ENCODE measurements at places on chromosomes 6 and 20.

DNA sequence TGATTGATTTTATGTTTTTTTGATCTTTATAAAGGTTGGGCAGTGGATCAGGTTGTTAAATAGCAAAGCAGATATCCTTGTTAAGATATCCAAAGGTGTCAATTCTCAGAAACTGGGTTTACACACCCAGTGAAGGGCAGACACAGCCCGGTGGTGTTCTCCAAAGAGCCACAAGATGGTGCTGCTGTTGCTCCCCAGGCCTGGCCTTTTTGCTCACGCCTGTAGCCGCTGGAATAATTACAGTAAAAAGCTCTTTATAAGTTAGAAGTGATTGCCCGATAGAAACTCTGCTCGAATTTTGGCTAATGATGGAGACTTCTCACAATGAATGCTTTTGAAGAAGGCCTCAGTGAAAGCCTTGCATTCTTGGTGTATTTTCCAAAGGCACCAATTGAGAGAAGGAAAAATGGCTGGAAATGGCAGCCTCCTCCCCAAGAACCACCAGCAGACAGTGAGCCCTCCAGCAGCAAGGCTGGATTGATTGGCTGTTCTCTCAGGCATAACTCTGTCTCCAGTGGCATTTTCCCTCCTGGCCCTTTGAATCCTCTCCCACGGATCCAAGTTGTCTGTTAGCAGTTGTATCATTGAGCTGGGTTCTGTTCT is 120.5 kb upstream of the CHD6 start:
- DNase-seq, result no peak

GRCh38 chr6:36853325-36853724 is 14.1 kb upstream of the CPNE5 start:
- no peak for DNase-seq

- DNase-seq, result no peak
These were observed 22.9 kb downstream of the DZANK1 start for GRCh38 chr20:18443886-18444285.

DNA sequence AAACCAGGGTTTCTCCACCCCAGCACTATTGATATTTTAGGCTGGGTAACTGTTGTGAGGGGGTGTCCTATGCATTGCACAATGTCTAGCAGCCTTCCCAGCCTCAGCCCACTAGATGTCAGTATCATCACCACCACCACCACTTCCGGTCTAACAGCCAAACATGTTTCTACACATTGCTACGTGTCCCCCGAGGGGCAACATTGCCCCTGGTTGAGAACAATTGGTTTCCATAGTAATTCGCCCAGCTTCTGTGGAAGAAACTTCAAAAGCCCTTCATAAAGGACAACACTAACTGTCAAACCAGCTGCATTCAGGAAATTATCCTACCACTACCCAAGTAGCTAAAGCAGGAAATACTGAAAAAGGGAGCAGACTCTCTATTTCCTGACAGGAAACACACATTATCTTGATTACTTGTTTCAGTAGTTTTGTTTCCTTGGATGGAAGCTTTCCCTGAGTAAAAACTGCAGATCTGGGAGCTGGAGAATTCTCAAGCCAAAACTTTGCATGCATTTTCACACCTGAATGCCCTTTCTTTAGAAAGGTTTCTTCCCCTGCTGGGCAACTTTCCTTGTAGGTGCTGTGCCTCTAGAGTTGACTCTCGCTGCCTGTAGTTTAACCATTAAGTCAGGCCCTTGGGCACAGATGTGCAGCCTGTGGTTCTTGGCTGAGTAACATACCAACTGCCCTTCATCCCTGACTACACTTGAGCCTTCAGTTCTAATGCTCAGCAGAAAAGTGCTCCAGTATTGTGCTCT is 23.6 kb downstream of the PKHD1 start:
- peak; percentile 32 for DNase-seq

DNA sequence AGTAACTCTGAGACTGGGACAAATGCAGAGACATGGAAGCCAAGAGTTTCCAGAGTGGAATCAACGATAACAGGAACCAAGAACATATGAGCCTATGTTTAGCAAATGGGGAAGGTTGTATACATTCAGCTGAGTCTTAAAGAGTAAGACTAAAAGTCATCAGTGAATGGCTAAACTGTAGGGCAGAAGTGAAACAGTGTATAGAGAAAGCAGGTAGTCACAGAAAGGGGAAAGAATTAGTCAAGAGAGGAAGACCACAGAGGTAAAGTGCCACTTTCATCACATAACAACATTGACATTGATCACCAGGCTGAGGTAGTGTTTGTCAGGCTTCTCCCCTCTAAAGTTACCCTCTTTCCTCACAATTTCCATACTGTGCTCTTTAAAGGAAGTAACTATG is 306.5 kb upstream of the SPTLC3 start:
- DNase-seq, result no peak

Data from stimulated activated CD8-positive, alpha-beta memory T cell treated with anti-CD3 and anti-CD28 coated beads, Interleukin-7, amount 100 ng/mL, for 4 hours (primary cell).